ENCODE measurements at places on chromosomes 13 and 19.

GRCh38 chr13:43227721-43228120 is 204.3 kb downstream of the DNAJC15 start:
- DNase-seq: no peak

DNA sequence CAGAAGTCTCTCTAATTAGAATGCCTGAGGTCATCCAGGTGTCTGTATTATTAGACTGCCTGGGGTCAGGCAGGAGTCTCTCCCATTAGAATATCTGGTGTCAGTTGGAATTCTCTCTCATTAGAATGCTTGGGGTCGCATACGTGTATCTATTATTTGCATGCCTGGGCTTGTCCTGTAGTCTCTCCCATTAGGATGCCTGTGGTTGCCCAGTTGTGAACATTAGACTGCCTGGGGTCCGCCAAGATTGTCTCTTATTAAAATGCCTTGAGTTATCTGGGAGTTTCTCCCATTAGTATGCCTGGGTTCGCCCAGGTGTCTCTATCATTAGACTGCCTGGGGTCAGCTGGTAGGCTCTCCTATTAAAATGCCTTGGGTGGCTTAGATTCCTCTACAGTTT is 1494.7 kb downstream of the UQCRFS1 start:
- DNase-seq: no peak

GRCh38 chr13:26784704-26785639 is 24.4 kb upstream of the GPR12 start:
- DNase-seq: no peak

GRCh38 chr13:35643625-35644024 is 167.1 kb upstream of the MAB21L1 start:
- no peak for DNase-seq

DNA sequence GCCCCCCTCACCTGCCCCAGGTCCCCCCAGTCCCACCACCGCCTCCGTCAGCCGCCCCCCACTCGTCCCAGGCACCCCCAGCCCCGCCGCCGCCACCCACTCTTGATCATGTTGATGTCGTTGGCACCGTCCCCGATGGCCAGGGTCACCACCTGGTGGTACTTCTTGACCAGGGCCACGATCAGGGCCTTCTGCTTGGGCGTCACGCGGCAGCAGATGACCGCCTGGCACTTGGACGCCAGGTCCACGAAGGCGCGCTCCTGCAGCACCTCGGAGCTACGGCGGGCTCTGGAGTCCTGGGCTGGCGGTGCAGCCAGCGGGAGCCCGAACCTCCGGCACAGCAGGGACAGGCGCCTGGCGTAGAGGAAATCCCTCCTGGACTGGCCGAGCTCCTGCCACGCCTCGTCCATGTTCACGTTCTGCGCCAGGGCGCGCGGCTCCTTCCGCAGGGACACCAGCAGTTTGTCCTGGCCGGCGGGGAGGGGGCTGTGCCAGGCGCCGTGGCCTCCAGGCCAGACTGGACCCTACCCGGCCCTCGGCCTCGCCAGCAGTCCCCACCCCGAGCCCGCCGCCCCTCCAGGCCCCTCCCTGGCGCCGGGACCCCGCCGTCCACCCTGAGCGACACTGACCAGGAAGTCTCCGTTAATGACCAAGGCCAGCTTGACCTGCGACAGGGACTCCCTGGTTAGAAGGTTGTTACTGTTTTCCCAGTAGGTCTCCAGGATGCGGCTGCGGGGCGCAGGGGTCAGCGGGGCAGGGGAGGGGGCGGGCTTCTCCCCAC is 22.6 kb downstream of the ATP8B3 start:
- DNase-seq: no peak

GRCh38 chr13:51801631-51802099 is 2.3 kb downstream of the DHRS12 start:
- no peak for DNase-seq

GRCh38 chr19:55441692-55442321 is 1.3 kb downstream of the SHISA7 start:
- DNase-seq: no peak

GRCh38 chr19:39502640-39503417 is 4.1 kb downstream of the DLL3 start:
- peak; percentile 22 for DNase-seq

DNA sequence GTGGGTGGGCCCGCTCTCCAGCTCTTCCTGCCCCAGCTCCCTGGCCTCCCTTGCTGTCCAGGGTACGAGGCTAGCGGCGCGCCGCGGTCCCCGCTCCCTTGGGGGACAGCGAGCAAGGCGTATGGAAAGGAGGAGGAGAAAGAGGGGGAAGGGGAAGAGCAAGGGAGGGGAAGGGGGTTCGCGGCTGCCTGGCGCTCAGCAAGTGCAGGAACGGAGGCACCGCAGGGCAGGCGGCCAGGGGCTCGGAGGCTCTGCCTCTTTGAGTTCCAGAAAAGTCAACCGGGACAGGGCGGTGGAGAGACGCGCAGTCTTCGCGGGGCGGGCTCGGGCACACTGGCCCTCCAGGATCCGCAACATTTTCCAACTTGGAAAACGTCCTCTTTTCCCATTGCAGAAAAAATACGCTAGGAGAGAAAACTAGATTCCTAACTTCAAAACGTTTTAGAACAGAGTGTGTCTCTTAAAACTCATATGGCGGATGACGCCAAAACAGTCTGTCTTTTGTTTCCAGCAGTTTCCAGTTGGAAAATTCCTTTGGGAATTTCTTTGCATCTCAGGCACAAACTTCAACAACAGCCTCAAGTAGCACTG is 23.1 kb upstream of the TNFRSF19 start:
- DNase-seq: no peak

- DNase-seq: no peak
These were observed 111.9 kb downstream of the KCNRG start for GRCh38 chr13:50126993-50127725.

DNA sequence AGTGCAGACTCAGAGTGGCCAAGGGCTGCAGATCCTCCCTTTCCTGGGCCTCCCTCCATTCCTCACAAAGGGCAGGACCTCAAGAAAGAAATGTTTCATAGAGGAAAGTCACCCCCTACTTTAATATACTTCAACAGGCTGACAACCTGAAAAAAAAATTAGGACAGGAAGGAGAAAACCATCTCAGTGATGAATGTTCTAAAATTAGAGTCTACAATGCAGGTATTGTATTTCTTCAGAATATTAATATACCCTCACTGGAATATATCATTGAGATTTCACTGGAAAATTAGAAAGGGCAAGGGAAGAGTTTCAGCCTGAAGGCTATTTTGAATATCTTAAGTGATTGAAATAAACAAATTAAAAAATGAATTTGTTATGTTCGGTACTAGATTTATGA is 176.9 kb downstream of the DNAJC15 start:
- DNase-seq: no peak

DNA sequence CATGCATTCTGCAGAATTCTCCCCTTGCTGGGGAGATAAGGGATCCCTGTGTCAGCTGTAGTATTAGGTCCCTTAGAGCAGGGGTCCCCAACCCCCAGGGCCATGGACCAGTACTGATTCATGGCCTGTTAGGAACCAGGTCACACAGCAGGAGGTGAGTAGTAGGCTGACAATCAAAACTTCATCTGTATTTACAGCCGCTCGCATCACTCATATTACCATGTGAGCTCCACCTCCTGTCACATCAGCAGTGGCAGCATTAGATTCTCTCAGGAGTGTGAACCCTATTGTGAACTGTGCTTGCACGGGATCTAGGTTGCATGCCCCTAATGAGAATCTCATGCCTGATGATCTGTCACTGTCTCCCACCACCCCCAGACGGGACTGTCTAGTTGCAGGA is 37.9 kb downstream of the CPAMD8 start:
- no peak for DNase-seq

DNA sequence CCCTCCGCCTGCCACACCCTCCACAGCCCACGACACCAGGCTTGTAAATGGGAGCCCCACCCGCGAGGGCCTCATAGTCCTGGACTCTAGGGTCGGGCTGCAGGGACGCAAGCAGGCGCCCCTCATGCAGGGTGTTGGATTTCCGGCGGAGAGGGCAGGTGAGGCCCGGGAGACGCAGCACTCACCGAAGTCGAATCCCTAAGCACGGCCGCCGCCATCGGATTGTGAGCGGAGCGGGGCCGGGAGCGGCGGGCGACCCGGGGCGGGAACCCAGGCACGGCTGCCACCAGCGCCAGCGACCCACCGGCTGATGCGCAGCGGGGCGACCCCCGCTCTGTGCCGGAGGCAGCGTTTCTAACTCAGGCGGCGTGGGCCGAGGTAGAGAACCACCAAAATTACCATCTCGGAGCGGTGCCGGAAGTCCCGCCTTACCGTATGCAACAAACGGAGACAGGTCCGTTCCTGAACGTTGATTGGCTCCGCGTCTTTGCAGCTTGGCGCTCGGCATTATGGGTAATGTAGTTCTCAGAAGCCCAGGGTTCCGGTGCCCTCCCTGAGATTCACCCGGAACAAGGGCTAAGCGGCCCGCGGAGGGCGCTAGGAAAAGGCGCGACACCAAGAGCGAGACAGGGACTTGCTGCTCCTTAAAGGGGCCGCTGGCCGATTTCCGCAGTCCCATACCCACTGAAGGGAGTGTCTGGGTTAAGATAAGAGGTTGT is at the start of gene ZNF416:
TSS of gene ZNF416 (minus strand) at position 425 of the 719 bp plus-strand sequence. CDS start at position 218, 207 bp downstream.
- peak; percentile 87 for DNase-seq

DNA sequence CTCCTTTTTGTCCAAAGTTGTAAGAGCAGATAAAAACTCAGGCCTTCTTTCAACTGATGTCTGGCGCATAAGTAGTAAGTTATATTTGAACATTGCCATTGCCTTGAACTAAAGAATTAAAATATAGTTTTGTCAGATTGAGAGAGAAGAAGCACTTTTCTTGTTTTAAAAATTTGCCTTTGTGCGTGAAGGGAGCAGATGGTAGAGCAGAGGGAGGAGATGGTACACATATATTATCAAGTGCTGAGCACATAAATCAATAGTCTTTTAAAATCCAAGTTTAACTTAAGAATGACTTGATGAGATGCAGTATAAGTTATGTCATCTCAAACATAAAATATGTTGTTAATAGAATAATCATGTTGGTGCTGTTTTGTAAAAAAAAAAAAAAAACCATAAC is 504.6 kb upstream of the KLHL1 start:
- no peak for DNase-seq

DNA sequence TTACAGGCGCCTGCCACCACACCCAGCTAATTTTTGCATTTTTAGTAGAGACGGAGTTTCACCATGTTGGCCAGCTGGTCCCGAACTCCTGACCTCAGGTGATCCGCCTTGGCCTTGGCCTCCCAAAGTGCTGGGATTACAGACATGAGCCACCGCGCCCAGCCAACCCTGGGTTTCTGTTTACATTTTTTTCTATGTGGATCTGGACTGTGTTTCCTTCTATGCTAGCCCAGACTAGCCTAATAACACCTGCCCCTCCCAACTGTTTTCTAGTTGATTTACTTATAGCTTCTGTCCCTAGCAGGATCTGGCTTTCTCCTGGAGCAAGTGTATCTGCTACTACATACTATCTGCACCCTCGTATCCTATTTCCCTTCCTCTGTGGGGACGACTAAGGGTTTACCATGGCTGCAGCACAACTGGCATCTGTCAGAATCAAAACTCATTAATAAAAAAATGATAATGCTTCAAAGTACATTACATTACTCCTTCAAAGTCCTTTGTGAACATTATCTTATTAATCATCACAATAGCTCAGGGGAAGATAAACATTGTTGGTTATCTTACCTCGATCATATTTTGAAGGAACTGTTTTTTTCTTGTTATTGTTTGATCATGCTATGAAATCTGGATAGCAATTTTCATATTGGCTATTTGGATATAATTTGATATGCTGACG is 228.3 kb downstream of the KLF5 start:
- no peak for DNase-seq

GRCh38 chr13:110416131-110417025 is 109.3 kb downstream of the COL4A2 start:
- DNase-seq: no peak

DNA sequence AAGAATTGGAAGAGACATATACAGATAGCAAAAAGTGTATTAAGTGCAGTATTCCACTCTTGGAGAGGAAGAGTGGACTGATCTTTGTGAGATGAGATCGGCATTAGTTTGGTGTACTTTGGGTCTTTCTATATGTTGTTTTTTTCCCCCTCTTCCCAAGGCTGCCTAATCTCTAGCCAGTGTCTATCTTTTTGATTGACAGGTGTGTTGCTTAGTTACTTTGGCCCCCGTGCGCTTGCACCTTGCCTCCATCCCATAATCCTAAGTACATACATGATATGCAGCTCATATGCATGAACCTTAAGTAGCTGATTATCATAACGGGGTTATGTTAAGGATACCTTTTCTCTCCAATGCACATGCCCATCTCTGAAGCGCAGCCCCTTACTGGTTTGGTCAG is 4.3 kb upstream of the SLC7A10 start:
- no peak for DNase-seq

DNA sequence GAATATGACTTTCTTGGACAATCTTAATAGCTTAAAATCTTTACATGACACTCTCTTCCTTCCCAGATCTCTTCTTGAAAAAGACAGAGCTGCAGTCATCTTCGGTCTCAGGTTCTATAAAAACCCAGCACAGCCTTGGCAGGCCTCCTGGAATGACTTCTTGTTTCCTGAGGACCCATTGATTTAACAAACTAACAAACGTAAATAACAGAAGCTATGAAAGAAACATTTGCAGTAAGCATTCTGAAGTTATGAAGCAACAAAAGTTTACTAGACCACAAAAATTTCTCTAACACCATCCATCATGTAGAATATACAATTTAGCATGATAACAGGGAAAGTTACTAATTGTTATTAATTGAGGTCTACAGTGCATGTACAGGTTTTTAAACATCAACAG is 62.8 kb upstream of the STARD13 start:
- no peak for DNase-seq

GRCh38 chr13:100721885-100722512 is 47.4 kb upstream of the TMTC4 start:
- peak; percentile 1 for DNase-seq

DNA sequence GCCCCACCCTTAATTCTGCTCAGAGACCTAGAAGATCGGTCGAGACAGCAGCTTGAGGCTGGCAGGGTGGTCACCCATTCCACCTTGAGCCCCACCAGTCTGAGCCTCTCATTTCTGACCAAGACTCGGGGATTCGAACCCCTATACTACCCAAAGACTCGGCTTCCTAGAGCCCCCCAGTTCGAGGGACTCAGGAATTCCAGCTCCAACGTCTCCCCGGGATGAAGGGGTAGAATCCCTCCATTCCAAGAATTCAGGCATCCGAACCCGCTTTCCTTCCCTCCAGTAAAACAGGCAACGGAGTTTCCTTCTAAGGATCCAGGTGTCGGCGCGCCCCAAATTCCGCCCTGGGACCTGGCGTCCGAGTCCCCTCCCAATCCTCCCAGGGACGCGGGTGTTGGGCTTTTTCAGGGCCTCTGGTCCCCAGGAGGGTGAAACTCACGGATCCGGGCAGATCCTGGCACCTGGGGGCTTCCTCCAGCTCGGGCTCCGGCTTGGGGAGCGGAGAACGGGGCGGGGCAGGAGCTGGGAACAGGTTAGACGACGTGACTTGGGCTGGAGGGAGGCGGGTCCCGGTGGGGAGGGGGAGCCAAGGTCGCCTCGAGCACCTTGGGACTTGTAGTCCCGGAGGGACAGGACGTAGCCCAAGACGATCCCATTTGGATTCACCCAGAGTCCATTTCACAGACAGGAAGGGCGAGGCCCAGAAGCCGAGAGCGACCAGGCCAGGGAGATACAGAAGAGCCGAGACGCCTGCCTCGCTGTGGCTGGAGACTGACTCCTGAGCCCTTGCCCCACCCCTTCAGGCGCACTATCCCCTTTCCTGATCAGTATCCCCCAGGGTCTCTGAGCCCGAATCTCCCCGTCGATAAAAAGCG is at the start of gene PPP1R13L:
TSS of gene PPP1R13L (minus strand) at position 513 of the 878 bp plus-strand sequence. CDS start 6,751 bp downstream, outside the sequence.
- no peak for DNase-seq

Measured in activated CD8-positive, alpha-beta memory T cell treated with anti-CD3 and anti-CD28 coated beads for 1 hour (primary cell).